ENCODE measurements at places on chromosomes 4 and X. TPM values are rescaled to one million over a fixed set of nuclear protein-coding genes. Genes with fewer than 3 reads are reported as not detected.

- no peaks in the 10 kb centered on the region for H3K4me1 ChIP-seq
- no peaks in the 10 kb centered on the region for H3K27me3 ChIP-seq
Measured at GRCh38 chr4:108042927-108043326, 53.2 kb downstream of the HADH start.

- no peaks in the 10 kb centered on the region for H3K36me3 ChIP-seq
- H3K27me3 ChIP-seq, result no peaks in the 10 kb centered on the region
- no peaks in the 10 kb centered on the region for H3K4me1 ChIP-seq
Measured at GRCh38 chrX:46308110-46308509, 237.1 kb downstream of the ZNF674 start.

DNA sequence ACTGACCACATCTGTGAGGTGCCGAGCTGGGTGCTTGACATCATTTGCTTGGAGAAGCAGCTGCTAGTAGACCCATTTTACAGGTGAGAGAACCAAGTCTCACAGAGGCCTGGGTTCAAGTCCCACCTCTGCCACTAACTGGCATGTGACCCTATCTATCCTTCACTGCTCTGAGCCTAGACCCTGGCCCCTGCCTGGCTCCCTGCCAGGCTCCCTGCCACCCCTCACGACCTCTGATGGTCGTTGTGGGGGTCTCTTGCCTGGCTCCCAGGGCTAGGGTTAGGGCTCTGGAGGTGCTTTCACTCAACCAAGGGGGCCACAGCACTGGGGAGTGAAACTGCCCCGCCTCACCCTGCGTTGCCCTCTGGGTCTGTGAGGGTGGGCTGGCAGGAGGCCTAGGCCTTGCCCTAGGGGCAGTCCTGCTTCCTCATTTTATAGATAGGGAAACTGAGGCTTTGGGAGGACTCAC lies 7.2 kb upstream of the ADD1 start:
- peaks cover 27% of the 10 kb centered on the region for H3K4me1 ChIP-seq
- H3K27ac ChIP-seq, result peak overlapping the region; percentile 93
- no peak overlapping the region for H3K4me3 ChIP-seq
- H3K36me3 ChIP-seq, result no peaks in the 10 kb centered on the region
- DNase-seq, result no peak

DNA sequence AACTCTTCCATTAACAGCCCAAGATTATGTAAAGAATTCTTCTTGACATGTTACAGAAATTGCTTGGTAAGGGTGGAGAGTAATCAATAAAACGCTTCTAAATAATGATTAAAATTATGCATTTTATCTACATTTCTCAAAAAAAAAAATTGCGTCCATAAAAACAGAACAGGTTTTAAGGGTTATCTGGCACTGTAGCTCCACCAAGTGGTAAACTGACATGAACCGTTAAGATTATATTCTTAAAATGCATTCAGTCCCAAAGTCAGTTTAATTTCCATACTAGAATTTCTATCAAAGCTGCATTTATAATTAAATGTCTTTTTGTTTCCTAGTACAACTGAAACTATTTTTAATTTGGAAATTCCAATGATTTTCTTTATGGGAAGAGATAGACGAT lies 214.0 kb upstream of the UGT8 start:
- H3K4me3 ChIP-seq, result no peak overlapping the region
- no peaks in the 10 kb centered on the region for H3K36me3 ChIP-seq
- no peak for DNase-seq
- H3K27ac ChIP-seq, result no peak overlapping the region

DNA sequence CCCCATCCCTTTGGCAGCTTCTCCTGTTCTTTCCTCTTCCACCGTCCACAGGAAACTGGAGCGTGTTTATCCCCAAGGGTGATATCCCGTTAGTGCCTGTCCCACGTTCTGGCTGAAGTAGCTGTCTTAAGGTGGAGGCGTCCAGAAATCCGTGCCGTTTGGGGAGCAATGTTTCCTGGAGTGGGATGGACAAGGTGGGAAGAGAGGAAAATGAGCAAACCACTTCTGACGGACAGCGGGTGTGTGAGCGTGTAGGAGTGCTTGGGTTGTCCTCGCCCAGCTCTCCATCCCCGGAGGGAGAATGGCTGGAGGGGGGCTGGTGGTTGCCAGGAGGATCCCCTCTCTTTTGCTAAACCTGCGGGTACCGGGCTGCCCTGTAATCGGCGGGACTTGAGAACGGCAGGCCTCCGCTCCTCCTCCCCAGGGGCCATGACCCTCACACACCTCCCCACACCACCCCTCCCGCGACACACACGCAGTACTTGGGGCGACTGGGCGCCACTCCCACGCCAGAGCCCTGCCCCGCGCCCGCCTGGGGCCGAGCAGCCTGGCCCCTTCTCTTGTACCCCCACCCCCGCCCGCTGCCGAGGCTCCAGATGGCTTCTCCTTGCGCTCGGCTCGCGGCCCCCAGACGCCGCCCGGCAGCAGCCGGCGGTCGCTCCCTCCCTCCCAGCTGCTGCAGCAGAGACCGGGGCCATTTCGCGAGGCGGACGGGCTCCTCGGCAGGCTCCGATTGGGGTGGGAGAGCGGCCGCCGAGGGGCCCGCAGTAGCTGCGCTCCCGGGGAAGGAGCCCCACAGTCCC lies 13.9 kb upstream of the PRDM8 start:
- no peaks in the 10 kb centered on the region for H3K4me1 ChIP-seq
- H3K27ac ChIP-seq, result peak overlapping the region; percentile 87
- no peaks in the 10 kb centered on the region for H3K36me3 ChIP-seq
- peak overlapping the region; percentile 68 for H3K4me3 ChIP-seq

DNA sequence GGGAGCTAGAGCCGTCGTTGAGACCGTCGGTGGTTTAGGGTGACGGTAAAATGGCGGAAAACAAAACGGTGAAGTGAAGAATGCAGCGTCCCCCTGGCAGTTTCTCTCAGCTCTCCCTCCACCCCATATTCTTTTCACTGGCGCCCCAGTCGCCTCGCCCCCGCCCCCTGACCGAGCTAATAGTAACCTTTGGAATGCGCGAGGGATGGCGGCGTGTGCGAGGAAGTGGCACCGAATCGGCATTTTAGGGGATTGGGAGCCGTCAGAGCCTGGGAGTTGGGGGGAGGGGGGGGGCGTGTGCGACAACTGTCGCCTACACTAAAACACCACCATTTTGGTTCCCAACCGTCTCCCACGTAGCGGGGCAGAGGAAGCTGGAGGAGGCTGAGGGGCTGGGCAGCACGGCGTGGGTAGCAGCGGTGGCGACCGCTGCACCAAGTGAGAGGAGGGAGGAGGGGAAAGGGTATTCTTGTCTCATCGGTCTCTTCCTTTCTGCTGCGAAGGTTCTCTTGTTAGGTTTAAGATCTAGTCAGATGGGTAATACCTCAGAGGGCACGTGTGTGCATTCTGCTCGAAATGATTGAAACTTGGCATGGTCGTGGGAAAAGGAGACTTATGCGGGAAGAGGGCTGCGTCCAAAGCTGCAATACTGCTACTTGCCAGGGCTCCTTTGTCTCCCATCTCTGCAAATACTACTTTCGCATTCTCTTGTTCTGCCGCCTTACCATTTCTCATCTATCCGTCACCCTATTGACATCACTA lies 840 bp downstream of the ZNF711 start:
- no peak for DNase-seq
- H3K27ac ChIP-seq, result peak overlapping the region; percentile 50
- H3K27me3 ChIP-seq, result no peaks in the 10 kb centered on the region
- no peaks in the 10 kb centered on the region for H3K4me1 ChIP-seq
- H3K4me3 ChIP-seq, result peak overlapping the region; percentile 37

RTL3 gene
- total RNA-seq, result not detected

RXFP1 gene
- total RNA-seq, result not detected

ADH4 gene
- 5.1 TPM for total RNA-seq

DUX4 gene
- not detected for total RNA-seq

SUPT20HL2 gene
- not detected for total RNA-seq

SOWAHD gene
- total RNA-seq, result not detected

SHOX gene
- total RNA-seq, result 0.60 TPM

TRIM60 gene
- total RNA-seq, result 0.90 TPM

Measured in tibial nerve (tissue), 4 donors.